ENCODE measurements at places on chromosomes 3 and 15.

DNA sequence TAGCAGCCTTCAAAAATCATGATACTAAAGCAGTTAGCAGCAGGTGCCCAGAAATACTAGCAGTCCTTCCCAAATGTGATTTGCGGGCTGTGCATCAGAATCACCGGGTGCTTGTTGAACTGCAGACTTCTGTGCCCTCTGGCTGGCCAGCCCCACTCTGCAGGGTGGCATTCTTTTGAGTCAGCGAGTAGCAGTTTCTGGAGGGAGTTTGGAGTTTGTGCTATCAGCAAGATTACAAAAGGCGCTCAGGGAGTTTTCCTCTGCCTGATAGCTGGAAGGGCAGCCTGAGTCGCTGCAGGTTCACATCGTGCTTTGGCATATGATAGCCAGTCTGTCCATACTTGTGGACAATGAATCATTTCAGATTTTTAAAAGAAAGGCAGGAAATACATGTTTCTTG lies 57.6 kb downstream of the CLDN11 start:
- no peak for DNase-seq

GRCh38 chr3:9043063-9043462 lies 79.8 kb upstream of the RAD18 start:
- no peak for DNase-seq

GRCh38 chr3:115169808-115170207 lies 22.7 kb upstream of the ZBTB20 start:
- DNase-seq, result peak; percentile 22

DNA sequence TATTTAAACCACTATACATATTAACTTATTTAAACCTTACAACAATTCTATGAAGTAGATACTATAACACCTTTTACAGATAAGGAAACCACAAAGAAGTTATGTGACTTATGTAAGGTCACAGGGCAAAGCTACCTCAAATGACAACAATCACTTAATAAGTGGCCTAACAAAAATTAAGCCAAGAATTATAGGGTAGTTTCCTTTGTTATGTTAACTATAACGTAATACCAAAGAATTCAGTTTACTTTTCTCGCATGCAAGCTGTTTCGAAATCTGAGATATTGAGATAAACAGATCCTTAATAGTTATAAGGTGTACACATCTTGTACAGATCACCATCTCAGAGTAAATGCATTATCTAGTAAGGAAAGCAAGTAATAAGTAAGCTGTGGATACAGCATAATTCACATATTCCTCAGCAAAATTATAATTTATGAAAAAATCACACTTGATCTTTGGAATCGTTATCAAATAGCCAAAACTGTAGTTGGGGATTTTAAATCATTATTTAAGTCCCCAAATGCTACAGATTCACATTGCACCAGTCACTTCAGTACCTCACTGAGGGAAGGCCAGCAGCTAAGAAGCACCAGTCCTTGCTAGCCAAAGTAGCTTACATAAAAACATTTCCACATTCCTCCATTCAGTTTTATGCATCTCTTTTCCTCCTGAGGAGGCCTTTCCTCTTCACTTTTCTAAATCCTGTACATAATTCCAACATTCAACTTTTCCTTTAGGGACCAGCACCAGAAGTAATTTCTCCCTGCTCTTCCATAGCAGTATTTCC lies 226.8 kb downstream of the TBC1D5 start:
- no peak for DNase-seq

GRCh38 chr3:15063238-15063637 lies 1.9 kb downstream of the MRPS25 start:
- no peak for DNase-seq

DNA sequence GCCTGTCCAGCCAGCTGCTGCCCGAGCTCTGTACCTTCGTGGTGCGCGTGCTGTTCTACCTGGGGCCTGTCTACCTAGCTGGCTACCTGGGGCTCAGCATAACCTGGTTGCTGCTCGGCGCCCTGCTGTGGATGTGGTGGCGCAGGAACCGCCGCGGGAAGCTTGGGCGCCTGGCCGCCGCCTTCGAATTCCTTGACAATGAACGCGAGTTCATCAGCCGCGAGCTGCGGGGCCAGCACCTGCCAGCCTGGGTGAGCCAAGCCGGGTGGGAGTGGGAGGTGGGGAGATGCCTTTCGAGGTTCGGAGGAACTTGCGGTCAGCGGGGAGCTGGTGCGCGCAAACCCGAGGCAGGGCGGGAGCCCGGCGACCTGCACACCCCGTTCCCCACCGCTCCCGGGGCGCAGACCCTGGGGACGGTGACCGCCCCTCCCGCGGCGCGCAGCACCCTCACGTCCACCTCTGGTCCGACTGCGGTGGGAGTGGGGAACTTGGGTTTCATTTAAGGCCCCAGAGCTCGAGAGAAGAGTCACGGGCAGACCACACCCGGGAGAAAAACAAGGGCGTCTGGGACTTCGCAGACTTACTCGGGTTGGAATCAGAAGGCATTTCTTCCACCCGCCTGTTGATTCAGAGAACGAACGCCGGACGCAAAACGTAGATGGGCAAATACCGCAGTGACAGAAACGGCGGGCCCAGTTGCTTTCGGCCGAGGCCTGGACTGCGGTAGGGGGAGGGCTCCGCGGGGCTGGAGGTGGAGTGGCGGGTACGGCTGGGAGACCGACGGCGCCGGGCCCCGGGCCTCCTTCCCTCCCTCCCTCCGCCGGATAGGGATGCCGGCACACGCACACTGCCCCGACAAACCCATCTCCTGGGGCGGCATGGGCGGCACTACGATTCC lies 708 bp downstream of the ESYT3 start:
- no peak for DNase-seq

GRCh38 chr3:126957776-126958637 lies 24.9 kb upstream of the PLXNA1 start:
- no peak for DNase-seq

- DNase-seq, result no peak
These were observed 98.6 kb downstream of the MECOM start for GRCh38 chr3:169564883-169565282.

DNA sequence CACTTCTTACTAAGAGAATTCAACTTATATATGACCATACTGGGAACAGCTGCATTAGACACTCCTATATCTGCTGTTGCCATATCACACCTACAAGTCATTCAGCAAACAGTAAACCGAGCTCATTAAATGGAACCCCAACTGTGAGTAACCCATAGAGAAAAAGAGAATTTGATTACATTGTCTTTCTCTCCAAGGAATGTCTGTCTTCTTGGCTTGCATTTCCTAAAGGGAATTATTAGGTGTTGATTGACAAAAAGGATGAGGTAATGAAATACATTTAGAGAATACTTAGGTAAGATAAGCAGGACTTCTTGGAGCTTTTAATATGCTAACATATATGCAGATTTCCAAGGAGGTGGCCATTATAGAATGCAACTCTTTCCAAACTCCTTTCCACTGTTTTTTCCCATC lies 76.8 kb downstream of the SLMAP start:
- DNase-seq, result no peak

DNA sequence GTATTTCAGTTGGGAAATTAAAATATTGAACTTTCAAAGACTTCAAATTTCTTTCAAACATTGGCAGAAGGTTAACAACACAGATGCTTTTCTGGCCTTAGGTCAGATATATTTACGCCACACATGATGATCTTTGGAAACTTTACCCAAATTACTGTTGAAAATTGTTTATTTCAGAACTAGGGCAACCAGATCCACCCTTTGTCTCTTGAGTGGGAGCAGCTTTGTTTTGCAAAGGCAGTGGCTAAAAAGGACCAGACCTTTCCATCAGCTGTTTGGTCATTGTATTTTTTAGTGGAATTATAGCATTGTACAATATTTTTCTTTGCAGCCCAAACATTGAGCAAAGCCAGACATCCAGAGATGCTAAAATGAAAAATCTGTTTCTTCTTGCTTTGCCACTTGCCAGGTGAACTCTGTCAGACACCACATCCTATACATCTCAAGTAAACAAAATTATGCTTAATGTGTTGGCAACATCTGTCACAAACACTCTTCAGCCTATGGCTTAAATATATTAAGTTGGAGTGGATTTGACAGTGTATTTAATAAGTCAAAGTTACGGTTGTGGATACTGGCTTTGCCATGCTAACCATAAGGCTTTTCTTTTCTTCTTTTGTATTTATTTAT lies 651.9 kb downstream of the RBMS3 start:
- DNase-seq, result no peak

Measured in CD4-positive, alpha-beta T cell treated with Interleukin-21 for 1 hour (primary cell).